Stimulated activated CD8-positive, alpha-beta memory T cell treated with anti-CD3 and anti-CD28 coated beads, Interleukin-4, amount 100 ng/mL, for 1 hour (primary cell): ENCODE measurements at places on chromosomes 6 and 20.

GRCh38 chr6:6407071-6407741 is 86.7 kb upstream of the F13A1 start:
- no peak for DNase-seq

GRCh38 chr6:139230391-139230840 is 61.4 kb downstream of the TXLNB start:
- no peak for DNase-seq

DNA sequence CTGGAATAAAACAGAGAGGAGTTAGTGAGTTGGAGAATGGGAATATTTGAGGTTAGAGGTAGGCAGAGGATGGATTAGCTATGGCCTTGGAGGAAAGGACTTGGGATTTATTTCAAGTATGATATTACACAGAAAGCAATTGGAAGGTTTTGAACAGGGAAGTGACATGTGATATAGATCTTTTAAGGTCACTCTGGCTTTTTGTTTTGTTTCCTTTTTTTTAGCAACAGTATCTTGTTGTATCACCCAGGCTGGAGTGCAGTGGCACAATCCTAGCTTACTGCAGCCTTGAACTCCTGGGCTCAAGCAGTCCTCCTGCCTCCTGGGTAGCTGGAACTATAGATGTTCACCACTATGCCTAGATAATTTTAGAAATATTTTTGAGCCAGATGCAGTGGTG is 190.3 kb downstream of the UTRN start:
- DNase-seq, result no peak

DNA sequence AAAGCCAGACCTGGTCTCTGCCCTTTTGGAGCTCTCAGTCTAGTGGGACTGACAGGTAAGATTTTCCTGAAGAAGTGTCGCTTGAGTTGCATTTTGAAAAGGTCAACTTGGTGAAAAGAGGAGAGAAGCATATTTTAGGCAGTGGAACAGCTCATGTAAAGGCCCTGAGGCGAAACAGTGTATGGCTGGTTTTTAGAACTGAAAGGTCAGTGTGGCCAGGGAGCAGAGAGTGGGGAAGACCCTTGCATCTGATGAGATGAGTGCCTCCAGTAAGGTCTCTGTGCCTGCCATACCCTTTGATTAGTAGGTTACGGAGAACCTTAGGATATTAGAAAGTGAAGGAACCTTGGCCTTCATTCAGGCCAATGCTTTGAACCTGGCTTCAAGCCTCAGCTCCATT is 55.9 kb upstream of the SAYSD1 start:
- DNase-seq, result no peak

DNA sequence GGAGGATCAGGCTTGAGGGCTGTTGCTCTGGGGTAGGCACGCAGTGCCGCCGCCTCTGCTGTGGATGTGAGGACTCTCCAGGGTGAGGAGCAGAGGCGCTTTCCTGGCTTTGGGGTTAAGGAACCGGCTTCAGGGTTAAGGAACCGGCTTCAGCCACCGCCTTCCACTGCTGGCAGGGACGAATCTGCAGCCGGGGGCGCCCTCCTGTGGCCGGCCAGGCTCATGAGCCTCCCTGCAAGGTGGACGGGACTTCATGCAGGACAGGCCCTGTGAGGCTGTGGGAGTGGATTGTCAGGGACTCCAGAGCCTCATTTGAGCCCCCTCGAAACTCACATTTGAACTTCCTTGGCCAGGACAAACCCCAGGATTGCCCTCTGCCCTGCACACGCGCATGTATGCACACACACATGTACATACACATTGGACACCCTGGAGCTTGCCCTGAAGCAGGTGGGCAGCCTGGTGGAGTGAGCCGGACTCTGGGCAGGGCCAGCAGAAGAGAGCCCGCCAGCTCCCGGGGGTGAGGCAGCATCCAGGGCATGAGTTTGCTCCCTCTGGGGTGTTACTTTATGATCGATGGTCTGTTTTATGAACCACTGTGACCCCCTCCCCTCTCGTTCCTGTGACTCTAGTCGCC is 146.9 kb downstream of the PHACTR3 start:
- no peak for DNase-seq

GRCh38 chr6:75611702-75612375 is 10.2 kb downstream of the SENP6 start:
- DNase-seq, result no peak

- no peak for DNase-seq
Observed at GRCh38 chr6:154252678-154253077, 103.9 kb downstream of the IPCEF1 start.

DNA sequence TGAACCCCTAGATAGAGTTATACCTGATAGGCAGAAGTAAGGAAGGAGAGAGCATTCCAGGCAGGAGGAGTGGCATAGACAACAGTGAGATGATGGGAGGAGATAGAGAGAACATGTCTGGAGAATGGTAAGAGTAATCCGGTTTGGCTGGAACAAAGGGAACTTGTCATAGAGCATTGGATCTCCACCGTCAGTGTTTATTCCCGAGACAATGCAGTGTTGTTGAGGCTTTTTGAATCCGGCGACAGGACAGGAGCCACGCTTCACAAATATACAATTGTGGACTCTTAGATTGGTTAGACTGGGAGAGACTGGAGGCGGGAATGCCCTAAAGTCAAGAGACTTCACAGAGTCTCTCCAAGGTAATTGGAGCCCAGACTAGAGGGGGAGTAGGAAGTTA is 119.8 kb downstream of the ANKS1A start:
- no peak for DNase-seq
